ENCODE measurements at places on chromosomes 11 and 22.
A peak's percentile ranks its signal among the peaks of the same experiment; 100 is the strongest.

DNA sequence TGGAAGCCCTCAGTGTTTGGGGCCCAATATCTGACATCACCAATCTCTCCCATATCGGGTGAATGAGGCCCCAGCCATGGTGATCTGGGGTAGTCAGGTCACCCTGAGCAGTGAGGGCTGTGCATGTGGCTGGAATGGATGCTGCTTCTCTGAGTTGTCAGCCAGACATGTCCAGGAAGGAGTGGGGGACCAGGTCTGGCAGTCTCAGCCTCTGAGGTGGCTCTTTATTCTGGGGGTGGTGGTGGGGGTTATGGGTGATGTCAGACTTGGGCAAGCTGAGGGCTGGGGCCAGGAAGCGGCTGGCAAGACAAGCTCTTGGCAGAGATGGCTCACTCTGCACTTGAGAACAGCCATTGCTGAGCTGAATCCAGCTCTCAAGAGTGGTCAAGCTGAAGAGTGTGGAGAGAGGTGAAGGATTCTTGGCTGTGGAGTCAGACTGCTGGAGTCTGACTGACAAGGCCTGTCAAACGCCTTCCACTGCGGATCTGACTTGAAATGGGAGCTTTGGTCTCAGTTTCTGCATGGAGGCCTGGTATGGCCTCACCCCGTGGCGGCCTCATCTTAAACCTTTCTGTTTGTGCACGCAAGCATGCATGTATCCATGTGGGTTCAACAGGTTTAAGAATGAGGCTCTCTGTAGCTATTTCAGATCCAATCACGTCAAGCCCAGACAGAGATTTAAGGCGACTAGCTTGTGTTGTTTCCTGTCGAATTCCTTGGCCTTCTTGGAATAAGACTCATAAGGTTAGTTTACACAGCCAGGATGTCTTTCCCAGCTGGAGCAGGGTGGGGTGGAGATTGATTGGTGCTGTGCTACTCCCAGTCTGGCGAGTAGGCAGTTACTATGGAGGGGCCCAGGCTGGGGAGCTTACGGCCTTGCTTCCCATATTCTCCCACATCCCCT, 83.9 kb upstream of the TIMP3 start:
- DNase-seq = no peak

DNA sequence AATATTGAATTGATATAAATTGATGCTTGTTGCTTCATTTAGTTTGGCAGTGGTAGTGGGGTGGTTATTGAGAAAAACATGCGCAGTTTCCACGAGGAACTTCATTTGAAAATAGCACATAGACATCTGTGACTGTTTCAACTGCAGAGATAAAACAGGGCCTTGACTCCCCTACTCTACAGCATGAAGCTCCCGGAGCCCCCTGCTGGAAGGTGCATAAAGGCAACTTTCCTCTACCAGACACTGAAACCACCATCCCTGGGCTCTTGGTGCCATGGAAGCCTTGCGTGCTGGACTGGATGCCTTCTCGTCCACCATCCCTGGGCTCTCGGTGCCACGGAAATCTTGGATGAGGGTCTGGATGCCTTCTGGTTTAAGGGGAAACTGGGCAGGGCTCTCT, 195.9 kb downstream of the CSNK2A3 start:
- no peak for DNase-seq

GRCh38 chr22:24803064-24803542, 2.9 kb upstream of the SGSM1 start:
- no peak for DNase-seq

GRCh38 chr11:47514825-47515647, 37.9 kb downstream of the CELF1 start:
- peak; percentile 56 for DNase-seq

GRCh38 chr22:22877523-22878210, 9.9 kb upstream of the IGLL5 start:
- DNase-seq = no peak

- DNase-seq = no peak
Observed at GRCh38 chr11:19208181-19208580, 6.4 kb upstream of the CSRP3 start.

DNA sequence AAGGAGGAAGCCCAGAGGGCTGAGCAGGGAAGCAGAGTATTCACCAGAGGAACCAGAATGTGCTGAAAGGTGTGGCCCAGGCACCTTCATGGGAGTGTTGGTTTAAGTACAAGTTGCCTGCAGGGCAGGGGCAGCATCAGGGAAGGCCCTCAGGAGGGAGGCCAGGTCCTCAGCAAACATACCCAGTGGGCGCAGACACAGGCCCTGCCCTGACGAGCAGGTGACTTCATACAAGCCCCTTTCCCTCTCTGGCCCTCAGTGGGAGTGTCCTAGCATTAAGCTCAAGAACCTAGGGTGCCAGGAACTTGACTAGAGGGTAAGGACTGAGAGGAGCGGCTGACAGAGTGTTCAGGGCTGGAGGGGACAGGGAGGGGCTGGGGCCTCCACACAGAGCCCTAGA, 7.5 kb upstream of the CASTOR1 start:
- DNase-seq = no peak

- no peak for DNase-seq
Observed at GRCh38 chr22:45425101-45425500, 11.6 kb downstream of the RIBC2 start.

DNA sequence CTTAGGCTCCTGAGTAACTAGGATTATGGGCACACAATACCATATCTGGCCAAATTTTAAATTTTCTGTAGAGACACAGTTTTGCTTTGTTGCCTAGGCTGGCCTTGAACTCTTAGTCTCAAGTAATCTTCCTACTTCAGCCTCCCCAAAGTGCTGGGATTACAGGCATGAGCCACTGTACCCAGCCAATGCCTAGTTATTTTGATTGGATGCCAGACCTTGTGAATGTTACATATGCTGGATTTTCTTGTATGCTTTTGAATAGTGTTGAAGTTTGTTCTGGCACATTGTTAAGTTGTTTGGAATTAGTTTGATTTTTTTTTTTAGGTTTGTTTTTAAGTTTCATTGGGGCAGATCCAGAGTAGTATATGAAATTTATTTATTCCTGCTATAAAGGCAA, 110.7 kb upstream of the ANO5 start:
- no peak for DNase-seq

- no peak for DNase-seq
Observed at GRCh38 chr11:71118671-71119250, 133.6 kb downstream of the SHANK2 start.

GRCh38 chr22:22397875-22398524, 110.5 kb downstream of the ZNF280B start:
- no peak for DNase-seq

DNA sequence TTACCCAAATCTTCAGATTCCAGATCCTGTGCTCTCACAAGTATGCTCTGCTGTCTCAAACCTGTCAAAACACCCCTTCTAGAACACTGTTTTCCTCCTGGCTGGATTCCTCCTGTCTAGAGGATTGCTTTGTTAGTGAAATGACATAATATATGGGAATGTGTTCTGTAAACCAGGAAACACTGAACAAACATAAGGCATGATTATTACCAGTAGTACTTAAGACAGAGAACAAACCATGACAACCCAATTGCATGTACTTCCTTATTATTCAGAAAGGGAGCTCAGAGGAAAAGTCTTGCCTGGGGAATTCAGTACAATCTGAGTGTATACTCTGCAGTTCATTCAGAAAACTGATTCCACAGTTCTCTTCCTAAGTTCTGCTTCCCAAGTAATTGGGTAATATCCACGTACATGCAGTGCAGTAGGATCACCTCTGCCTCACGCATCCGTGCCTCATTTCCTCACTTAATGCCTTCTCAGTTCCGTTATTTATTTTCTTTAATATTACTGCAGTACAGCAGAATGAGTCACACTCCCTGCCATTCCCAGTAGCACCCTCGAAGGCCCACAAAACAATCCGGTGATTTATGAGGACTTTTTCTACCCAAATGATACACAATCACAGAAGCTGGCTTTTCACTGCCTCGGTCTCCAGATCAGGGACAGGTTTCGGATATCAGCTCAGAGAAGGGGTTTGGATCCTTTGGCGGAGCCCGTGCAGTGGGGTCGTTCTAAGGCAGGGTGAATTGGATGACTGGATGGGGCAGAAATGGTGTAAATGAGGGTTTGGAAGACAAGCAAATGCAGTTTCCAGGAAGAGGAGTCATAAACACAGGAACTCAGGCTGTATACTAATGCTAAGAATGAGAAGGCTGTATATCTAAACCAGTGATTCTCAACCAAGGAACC, 896.9 kb downstream of the KCNA4 start:
- no peak for DNase-seq

DNA sequence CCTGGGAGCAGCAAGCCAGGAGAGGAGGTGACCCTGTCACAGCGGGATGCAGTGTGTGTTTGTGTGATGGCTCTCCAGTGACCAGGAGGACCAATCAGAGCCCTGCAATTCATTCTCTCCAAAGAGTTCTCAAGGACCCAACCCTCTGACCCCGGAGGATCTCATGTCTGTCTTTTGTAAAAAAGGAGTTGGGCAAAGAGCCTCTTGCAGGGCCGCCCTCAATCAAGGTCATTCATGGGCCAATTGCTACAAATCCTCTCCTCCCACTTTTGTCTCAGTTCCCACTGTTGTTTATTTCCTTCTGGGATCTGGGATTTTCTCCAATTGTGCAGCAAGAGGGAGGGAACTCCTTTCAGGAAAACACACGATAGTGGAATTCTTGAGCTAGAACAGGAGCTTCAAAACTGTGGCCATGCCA, 4.0 kb downstream of the TECTA start:
- DNase-seq = no peak

DNA sequence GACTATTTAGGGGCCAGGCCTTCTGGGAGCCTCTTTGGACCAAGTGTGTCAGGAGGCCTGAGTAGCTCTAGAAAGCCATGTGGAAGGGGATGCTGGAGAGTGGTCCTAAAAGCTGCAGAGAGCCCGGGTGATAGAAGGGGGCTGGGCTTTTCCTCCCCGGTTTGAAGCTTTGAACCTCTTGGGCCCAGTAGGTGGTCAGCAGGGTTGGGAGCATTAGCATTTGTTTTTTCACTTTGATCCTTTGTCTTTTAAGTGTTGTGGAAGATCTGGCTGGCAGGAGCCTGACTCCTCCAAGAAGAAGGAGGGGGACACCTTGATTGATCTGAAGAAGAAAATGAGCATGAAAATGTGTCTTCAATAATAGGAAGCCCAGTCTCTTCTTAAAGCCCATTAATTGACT, 596.6 kb downstream of the INSC start:
- DNase-seq = no peak

GRCh38 chr22:29524442-29525191, 28.9 kb downstream of the THOC5 start:
- DNase-seq = peak; percentile 18

DNA sequence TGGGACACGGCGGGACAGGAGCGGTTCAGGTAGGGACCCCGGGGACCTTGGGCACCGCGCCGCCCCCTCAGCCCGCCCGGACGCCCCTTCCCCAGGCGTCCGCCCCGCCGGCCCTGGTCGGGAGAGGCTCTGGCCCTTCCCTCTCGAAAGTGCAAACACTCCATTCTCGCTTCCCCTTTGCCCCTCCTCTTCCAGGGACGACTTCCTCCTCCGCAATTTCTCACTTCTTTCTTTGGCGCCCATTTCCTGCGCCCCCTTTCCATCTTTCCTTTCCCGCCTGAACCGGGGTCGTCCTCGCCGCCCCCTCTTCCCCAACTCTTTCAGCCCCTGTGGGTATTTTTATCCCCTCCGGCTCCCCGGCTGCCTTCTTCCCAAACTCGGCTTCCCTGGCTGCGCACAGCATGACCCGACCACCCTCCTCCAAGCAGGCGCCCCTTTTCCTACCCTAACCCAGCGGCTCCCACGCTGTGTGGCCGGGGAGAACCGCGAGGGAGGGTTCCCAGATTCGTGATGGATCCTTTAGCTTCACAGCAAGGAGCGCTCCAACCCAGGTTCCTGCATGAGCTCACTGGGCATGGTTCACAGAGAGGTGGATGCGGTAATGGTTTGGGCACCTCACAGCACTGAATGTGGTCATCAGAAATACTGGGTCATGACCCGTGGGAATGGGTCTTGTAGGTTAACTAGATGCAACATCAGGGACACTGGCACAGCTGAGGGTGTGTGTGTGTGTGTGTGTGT, 689 bp downstream of the RAB39A start:
- DNase-seq = peak; percentile 5

- no peak for DNase-seq
Observed at GRCh38 chr11:60165538-60165937, 17.3 kb downstream of the MS4A6A start.

- DNase-seq = no peak
Observed at GRCh38 chr11:61714316-61714715, 34.1 kb downstream of the DAGLA start.

All from cerebellar nuclear complex (tissue), 1 donor.